ENCODE measurements at places on chromosomes 5 and 9.

- H3K4me3 ChIP-seq, result no peak overlapping the region
- H3K27ac ChIP-seq, result no peak overlapping the region
- H3K4me1 ChIP-seq, result no peaks in the 10 kb centered on the region
- H3K36me3 ChIP-seq, result no peaks in the 10 kb centered on the region
- H3K27me3 ChIP-seq, result no peaks in the 10 kb centered on the region
- no peak for DNase-seq
Measured at GRCh38 chr9:118785456-118785855, 583.8 kb downstream of the BRINP1 start.

DNA sequence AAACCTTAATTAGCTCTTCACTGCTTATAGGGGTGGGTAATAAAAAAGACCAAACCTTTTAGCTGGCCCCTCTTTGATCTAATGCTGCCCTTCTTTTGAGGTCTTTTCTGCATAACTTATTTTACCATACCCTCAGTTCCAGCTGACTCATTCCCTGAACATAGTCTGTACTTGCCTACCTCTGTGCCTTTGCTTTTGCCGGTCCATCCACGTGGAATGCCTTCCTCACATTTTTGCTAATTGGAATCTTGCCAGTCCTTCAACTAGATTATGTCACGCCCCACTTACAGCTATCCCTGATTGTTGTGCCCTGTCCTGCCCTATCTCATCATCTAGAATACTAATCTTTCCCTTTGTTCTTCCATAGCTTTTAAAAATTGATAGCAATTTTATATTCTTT is 44.2 kb downstream of the FAF2 start:
- H3K4me1 ChIP-seq, result peaks cover 19% of the 10 kb centered on the region
- peaks cover 54% of the 10 kb centered on the region for H3K36me3 ChIP-seq
- H3K27me3 ChIP-seq, result no peaks in the 10 kb centered on the region
- no peak overlapping the region for H3K27ac ChIP-seq
- no peak for DNase-seq

DNA sequence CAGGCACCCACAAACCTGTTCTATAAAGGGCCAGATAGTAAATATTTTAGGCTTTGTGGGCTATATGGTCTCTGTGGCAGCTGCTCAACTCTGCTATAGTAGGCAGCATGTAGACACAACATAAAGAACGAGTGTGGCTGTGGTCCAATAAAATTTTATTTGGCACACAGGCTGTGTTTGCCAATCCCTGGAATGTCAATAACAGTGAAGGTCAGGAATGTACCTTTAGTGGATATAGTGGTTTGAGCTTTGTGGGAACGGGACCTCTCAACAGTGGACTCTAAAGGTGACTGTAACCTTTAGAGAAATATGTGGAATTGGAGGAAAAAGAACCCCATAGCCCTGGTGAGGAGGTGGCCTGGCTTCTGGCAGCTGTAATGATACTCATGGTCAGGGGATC is 145.2 kb downstream of the MAST4 start:
- DNase-seq, result no peak
- H3K27ac ChIP-seq, result no peak overlapping the region
- H3K36me3 ChIP-seq, result no peaks in the 10 kb centered on the region
- H3K4me3 ChIP-seq, result no peak overlapping the region

GRCh38 chr5:170632985-170633234 is 129.1 kb downstream of the KCNIP1 start:
- no peaks in the 10 kb centered on the region for H3K36me3 ChIP-seq
- peaks cover 19% of the 10 kb centered on the region for H3K4me1 ChIP-seq
- H3K27me3 ChIP-seq, result no peaks in the 10 kb centered on the region
- H3K4me3 ChIP-seq, result no peak overlapping the region
- peak; percentile 36 for DNase-seq

DNA sequence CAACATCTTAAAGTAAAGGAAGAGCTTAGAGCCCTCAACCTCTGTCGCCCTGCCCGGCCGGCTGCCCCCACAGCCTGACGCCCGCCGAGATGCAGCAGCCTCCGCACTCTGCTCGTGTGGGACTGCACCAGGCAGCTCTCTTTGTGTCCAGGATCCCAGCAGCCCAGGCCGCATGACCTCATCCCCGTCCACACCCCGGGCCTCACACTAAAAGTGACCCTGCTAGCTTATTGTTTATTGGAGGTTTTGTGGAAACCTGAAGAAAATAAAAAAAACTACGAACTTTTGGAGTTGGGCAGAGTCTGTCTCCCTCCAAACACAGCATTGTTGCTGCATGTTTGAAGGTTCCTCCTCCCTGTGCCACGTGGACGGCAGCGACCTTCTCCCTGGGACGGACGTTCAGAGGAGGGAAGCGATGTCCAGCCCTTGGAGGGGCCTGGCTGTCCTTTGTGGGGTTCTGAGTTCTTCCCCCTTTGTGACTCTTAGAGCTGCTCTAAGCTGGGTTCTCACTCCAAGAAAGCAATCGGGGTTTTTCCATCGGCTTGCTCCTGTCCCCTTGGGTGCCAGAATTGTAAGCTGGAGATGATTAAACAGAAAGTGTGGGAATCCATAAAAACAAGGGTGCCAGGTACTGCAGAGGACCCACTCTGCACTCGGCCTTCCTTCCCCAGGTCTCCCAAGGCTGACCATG is 103.5 kb upstream of the COL5A1 start:
- no peaks in the 10 kb centered on the region for H3K36me3 ChIP-seq
- no peak for DNase-seq
- no peaks in the 10 kb centered on the region for H3K27me3 ChIP-seq

DNA sequence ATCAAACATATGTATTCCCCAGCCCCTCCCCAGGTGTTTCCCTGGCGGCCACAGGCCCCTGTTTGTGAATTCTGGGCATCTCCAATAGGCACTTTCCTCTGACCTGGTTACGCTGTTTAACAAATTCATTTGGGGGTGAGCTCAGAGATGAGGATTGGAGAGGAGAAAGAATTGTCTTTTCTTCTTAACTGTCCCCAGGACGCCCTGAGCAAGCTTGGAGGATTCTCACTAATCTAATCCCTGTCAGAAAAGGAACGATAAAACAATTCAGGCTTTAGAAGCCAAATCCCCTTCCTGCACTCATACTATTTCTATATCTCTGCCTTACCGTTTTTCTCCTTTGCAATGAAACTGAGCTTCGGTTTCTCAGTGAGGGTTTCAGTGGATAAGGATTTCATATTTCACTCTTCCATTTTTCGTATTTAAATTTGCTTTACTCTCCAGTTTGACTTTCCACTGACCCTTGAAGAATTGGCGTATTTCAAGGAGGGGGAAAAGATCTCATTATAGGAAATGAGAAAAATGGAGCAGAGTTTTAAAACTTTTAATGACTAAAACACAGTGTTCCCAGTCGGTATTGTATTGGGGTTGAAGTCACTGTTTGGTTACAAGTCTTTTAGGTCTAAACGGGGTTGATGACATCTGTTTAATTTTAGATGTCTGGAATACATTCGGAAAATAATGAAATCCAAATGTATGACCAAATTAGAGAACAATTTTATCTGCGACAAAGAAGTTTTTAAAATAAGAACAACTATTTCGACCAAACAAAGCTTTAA is 180.1 kb downstream of the MACROH2A1 start:
- H3K4me3 ChIP-seq, result no peak overlapping the region
- DNase-seq, result no peak
- no peaks in the 10 kb centered on the region for H3K4me1 ChIP-seq
- H3K27me3 ChIP-seq, result no peaks in the 10 kb centered on the region
- H3K27ac ChIP-seq, result no peak overlapping the region

- no peak for DNase-seq
- H3K27ac ChIP-seq, result no peak overlapping the region
- no peaks in the 10 kb centered on the region for H3K27me3 ChIP-seq
- H3K4me3 ChIP-seq, result no peak overlapping the region
Measured at GRCh38 chr5:159878988-159879471, 37.3 kb upstream of the ADRA1B start.

DNA sequence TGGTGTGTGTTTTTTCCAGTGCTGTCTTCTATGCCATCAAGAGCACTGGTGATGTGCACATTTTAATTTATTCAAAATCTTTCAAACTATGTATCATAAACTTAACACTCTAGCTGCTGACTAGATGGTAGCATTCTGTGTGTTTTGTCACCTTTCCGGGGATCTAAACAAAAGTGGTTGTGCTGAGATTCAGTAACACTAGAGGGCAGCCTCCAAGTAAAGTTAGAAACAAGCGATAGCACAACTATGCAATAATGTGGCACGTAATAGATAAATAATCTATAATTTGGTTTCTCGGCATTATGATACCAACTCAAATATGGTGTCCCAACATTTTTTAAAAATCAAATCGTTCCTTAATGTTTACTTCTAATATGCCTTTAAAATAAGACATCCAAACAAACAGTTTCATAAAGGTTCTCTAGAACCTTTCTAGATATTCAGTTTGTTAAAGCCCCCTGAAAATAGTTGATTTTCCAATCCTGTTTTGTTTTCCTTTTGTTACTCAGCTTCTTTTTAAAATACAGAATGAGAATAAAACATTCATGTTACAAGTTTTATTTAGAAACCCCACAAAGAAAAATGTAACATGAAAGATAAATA is 16.9 kb downstream of the SEMA6A start:
- no peak overlapping the region for H3K27ac ChIP-seq
- no peaks in the 10 kb centered on the region for H3K27me3 ChIP-seq
- no peak for DNase-seq

DNA sequence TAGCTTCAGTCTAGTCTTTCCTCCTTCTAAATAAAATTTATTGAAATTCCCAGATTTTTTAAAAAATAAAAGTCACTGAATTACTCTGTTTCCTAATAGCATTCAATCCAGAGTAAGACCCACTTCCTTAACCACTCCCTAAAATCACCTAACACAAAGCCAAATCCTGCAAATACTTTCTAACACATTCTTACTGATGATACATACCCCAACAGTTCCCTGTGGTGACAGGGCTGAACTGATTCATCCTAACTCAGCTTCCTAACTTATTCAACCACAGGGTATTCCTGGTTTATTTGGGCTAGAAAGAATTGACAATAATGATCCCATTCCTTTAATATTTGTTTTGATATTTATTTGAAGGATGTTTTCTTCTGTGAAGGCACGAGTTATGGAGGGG is 40.7 kb upstream of the ZNF300 start:
- no peaks in the 10 kb centered on the region for H3K36me3 ChIP-seq
- H3K27me3 ChIP-seq, result no peaks in the 10 kb centered on the region
- H3K4me3 ChIP-seq, result no peak overlapping the region
- no peak overlapping the region for H3K27ac ChIP-seq

DNA sequence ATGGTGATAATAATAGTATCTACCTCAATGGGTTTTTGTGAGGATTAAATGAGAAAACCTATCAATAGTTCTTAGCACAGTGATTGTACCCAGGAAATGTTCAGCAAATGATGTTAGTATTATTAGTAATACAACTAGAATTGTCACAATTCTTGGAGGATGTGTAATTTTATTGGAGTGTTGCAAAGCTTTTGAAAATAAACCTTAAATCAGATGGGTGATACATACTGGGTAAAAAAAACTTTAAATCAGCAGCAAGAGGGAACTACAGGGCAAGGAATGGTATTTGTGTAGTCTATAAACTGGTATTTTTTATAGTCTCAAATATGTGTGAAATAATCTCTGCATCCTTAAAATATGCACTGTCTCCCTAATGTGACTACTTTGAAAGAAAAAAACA is 371.6 kb downstream of the PIK3R1 start:
- H3K36me3 ChIP-seq, result no peaks in the 10 kb centered on the region
- no peaks in the 10 kb centered on the region for H3K4me1 ChIP-seq
- no peaks in the 10 kb centered on the region for H3K27me3 ChIP-seq
- H3K4me3 ChIP-seq, result no peak overlapping the region

- no peaks in the 10 kb centered on the region for H3K27me3 ChIP-seq
- H3K4me3 ChIP-seq, result no peak overlapping the region
- no peak overlapping the region for H3K27ac ChIP-seq
- no peaks in the 10 kb centered on the region for H3K36me3 ChIP-seq
- no peak for DNase-seq
Measured at GRCh38 chr9:114027159-114027862, 50.8 kb downstream of the AMBP start.

DNA sequence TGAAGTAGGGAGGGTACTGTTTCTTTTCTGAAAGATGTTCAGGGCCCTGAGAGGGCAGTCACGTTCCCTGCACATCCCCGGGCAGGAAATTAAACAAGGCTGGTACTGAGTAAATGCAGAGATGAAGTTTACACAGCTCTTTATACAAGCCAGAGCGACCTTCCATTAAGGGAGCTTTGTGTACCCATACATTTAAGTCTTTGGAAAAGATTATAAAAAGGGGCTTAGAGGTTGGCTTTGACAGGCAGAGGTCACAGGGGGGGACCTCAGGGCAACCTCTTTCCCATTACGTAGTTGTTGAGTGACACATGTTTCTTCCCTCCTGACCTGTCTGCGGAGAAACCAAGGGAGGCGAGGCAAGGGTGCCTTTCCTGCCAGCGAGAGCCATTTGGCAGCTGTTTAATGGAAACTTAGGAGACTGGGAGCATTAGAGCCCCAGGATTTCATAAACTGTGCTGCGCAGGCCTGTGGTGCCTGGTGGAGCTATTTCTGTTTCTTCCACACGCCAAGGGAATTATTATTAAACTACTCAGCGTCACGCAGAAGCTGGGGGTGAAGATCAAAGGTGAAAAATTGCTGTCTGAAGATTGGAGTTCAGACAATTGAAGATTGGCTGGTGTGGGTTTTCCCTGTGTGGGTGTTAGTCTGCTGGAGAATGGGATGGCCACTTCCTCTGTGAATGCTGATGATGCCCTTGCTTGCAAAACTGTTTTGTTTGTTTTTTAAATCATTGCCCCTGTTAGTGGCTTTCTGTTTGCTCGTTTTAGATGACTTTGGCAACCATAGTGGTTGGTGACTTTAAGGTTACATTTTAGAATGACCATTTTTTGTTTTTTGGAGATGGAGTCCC is 3.2 kb upstream of the SMIM32 start:
- no peaks in the 10 kb centered on the region for H3K36me3 ChIP-seq
- H3K27me3 ChIP-seq, result no peaks in the 10 kb centered on the region
- H3K4me3 ChIP-seq, result no peak overlapping the region
- H3K27ac ChIP-seq, result no peak overlapping the region
- no peak for DNase-seq
- H3K4me1 ChIP-seq, result no peaks in the 10 kb centered on the region

DNA sequence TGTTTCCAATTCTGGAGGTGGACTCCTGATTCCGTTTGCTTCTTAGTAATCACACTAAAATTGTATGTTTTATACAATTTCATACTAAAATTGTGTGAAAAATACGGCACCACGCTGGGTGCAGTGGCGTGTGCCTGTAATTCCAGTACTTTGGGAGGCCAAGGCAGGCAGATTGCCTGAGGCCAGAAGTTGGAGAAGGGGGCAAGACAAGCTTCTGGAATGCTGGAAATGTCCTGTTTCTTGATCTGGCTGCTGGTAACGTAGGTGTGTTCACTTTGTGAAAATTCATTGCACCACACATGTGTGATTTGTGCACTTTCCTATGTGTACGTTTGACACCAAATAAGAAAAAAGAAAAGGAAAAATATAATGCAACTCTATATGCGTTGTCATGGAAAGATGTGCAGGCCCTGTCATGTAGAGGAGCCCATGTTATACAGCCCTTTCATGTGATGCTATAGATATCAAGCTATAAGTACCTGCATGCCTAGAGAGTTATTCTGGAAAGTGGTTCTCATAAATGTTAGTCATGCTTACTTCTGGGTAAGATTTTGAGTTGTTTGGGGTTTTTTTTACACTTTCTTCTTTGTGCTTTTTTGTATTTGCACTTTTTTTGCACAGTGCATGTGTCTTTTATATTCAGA is 119.9 kb downstream of the TMEM174 start:
- H3K4me1 ChIP-seq, result no peaks in the 10 kb centered on the region
- H3K27me3 ChIP-seq, result peaks cover 17% of the 10 kb centered on the region
- H3K36me3 ChIP-seq, result no peaks in the 10 kb centered on the region

All from CD4-positive, alpha-beta memory T cell (primary cell).